ENCODE measurements at places on chromosomes 2 and 18.
A peak's percentile ranks its signal among the peaks of the same experiment; 100 is the strongest.

- DNase-seq: no peak
Measured at GRCh38 chr2:158894078-158894477, 74.4 kb upstream of the TANC1 start.

GRCh38 chr2:49069829-49070228 is 84.5 kb downstream of the FSHR start:
- no peak for DNase-seq

DNA sequence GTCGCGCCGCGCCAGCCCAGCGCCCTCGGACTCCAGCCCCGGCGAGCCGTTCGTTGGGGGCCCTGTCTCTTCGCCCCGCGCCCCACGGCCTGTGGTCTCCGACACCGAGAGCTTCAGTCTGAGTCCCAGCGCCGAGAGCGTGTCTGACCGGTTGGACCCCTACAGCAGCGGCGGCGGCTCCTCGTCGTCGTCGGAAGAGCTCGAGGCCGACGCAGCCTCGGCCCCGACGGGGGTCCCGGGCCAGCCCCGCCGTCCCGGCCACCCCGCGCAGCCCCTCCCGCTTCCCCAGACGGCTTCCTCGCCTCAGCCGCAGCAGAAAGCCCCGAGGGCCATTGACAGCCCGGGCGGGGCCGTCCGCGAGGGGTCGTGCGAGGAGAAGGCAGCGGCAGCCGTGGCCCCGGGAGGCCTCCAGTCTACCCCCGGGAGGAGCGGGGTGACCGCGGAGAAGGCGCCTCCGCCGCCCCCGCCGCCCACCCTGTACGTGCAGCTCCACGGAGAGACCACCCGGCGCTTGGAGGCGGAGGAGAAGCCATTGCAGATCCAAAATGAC is 1.4 kb downstream of the PHLPP1 start:
- peak; percentile 59 for DNase-seq

- no peak for DNase-seq
Measured at GRCh38 chr2:19120181-19120580, 238.2 kb downstream of the OSR1 start.

GRCh38 chr2:21422050-21422449 is 298.3 kb downstream of the TDRD15 start:
- DNase-seq: no peak

DNA sequence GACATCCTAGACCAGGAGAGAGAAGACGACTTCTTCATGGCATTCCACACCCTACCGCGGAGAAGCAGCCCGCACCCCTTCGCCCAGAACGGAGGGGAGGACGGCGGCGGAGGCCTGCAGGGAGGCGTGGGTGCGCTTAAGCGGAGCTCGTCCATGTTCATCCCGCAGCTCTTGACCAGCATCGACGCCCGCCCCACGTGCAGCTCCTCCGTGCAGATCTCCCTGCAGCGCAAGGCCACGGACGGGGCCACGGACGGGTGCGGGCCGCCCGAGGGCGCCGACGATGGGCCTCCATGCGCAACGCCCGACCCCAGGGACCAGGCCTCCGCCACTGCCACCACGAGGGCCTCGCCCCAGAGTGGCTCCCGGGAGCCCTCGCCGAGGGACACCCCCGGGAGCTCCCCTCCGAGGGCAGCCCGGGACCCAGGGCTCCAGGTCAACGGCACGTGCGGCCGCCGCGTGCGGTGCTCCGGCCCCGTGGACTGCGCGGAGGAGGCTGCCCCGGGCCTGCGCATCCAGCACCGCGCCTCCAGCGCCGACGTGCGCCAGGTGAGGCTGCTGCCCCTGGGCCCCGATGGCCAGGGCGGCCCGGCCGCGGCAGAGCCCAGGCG is 211.8 kb downstream of the NEDD4L start:
- no peak for DNase-seq

DNA sequence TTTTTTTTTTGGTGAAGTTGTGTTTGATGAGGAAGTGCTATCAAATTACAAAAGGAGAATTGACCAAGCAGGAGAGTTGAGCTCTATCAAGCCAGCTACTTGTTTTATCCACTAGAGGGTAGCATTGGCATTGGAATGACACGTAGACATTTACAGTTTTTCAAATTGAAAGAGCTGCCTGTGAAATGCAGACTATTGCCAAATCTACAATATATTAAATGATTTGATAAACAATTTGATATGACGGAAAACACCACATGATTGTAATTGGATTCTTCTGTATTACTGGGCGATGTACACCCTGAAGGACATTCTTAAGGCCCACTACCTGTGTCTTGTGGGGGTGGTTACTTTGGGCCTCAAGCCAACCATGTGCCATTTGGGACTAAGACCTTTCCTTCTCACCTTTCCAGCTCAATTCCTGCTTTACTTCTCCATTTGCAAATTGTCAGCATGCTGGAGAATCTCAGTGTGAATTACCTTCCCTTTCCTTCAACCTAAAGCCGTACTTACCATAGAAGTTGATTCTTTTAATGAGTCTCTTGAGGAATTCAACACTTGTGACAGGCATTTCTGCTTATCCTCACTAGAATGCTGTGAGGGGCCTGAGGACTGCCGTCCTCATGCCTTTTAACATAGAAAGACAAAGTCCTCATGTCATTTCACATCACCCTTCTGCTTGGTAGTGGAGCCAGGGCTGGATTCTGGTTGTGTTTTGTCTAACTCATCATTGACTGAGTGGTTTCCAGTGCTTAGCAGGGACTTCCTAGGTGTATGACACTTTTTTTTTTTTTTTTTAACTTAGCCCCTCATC is 134.8 kb upstream of the THUMPD2 start:
- peak; percentile 78 for DNase-seq

Data from DMS79 treated with DMSO at 0.1 percent for 48 hours (cell line).